GM12878 (cell line): ENCODE measurements at places on chromosomes 5 and 9.

GRCh38 chr9:125356032-125356431 is 94.4 kb downstream of the GAPVD1 start:
- DNase-seq = no peak

DNA sequence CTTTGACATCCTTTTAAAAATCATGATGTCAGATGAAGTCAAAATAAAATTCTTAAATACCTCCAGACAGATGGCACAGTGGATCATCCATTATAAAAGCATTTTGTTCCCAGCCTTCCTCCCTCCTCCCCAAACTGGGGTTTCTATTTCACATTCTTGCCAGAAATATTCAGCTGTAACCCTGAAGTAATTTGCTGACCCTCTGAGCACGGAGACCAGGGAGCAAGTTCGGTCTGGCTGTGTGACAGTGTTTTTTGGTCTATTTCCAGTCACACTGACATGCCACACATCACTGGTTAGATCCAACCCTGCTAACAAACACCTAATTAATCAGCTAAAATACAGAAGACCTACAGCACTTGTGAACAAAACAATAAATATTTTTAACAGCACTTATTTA is 126.2 kb upstream of the DMRT1 start:
- no peak for DNase-seq

GRCh38 chr5:97986069-97986468 is 787.4 kb upstream of the RGMB start:
- DNase-seq = no peak

DNA sequence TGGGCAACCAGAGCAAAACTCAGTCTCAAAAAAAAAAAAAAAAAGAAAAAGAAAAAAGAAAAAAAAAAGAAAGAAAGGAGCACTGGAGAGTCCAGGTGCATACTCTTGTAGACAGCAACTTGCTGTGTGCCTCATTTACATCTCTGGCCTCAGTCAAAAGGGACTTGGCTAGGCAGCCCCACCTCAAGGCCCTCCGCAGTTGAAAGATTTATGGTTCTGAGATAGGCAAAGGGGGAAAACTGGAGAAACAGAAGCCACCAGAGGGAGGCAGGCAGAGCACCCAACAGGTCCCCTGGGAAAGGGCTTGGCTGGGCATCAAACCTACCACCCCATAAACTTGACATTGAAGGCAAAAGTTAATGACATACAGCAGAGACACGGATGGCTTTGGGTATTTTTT is 6.1 kb downstream of the ORM2 start:
- DNase-seq = no peak

- DNase-seq = no peak
Measured at GRCh38 chr9:71747576-71747975, 20.7 kb downstream of the CEMIP2 start.

DNA sequence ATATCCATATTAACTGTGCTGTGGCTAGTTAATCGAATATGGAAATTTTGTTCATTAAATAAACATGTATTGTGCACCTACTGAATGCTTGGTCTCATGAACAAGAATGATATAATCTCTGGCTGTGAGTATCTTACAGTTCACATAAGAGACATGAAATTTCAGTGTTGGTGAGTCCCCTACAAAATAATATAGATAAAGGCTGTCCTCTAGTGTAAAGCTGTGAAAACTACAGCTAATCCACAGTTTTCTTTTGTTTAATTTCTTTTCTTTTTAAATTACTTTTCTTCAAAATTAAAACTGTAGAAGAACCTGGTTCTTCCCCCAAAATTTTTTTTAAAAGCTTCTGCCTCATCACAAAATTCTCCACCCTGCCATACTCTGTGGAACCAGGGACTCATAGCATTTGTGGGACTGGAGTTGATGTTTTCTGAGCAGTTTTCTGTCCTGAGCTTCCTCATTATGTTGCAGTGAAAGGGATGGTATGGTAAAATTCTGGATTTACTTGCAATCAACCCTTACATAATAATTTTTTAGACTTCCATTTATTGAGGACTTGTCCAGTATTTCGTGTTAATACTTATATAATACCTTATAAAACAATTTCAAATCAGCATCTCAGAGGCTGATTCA is 135.0 kb downstream of the STK32A start:
- DNase-seq = no peak

- DNase-seq = no peak
Measured at GRCh38 chr9:135018306-135018915, 69.1 kb upstream of the OLFM1 start.

GRCh38 chr5:31433229-31433628 is 98.7 kb downstream of the DROSHA start:
- DNase-seq = no peak

- DNase-seq = no peak
Measured at GRCh38 chr9:78144663-78145377, 91.1 kb upstream of the CEP78 start.

GRCh38 chr5:133034064-133034463 is 7.7 kb upstream of the ZCCHC10 start:
- no peak for DNase-seq

DNA sequence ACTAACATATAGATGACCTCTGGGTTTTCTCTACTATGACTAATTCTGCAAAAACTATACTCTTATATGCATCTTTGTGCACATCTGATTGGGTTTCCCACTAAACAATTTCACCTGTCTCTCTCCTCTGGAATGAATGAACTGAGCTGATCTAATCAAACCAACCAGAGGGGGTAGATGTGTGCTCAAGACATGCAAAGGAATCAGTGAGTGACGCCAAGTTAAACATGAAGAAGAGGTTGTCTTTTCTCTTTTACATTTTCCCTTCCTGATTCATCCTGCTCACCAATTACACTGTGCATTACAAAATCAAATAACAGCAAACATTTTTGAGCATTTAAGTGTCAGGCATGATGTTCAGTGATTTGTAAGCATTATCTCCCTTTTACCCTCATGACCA is 29.6 kb upstream of the GRXCR2 start:
- no peak for DNase-seq

DNA sequence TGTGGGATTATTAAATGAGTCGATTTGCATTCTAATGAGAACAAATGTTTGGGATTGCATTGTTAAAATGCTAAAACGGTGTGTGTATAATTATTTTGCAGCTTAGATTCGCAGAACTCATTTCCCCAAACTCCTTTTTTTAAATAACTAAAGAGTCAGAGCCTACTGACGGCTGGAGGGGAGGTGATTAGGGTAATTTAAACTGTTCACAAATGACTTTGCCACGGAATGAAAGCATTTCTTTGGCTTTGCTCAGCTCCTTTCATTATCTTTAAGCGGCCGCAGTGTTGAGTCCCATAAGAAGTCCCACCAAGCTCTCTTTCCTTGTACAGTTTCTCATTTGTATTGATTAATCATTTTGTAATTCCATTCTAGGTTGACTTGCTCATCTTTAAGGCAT is 1632.8 kb downstream of the MAT2B start:
- no peak for DNase-seq

GRCh38 chr9:116262448-116262847 is 108.9 kb downstream of the PAPPA start:
- no peak for DNase-seq

DNA sequence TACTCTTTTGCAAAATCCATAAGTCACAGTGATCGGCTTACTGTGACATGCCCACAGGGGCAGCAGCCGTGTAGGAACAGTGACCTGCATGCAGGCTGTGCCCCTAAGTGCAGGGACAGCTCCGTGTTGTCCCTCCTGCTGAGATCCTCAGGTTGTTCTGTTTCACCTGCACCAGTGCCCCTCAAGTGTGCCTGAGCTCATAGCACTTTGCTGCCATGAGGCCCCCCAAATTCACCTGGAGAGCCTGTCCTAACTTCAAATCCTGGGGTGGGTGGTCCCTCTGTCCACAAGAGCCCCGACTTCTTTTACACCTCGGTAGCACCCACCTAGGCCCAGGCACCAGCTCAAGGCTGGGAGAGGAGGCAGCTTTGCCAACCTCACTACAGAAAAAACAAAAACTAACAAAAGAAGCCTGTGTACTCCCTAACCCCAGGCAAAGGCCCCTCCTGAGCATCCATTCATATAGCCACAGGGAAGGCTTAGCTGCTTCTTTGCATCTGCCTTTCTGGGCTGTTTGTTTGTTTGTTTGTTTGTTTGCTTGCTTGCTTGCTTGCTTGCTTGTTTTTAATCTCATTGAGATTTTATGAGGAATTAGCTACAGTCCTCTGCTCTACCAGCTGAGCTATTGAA is 214.5 kb downstream of the AUH start:
- DNase-seq = no peak

- no peak for DNase-seq
Measured at GRCh38 chr5:35220967-35221366, 9.3 kb downstream of the PRLR start.

DNA sequence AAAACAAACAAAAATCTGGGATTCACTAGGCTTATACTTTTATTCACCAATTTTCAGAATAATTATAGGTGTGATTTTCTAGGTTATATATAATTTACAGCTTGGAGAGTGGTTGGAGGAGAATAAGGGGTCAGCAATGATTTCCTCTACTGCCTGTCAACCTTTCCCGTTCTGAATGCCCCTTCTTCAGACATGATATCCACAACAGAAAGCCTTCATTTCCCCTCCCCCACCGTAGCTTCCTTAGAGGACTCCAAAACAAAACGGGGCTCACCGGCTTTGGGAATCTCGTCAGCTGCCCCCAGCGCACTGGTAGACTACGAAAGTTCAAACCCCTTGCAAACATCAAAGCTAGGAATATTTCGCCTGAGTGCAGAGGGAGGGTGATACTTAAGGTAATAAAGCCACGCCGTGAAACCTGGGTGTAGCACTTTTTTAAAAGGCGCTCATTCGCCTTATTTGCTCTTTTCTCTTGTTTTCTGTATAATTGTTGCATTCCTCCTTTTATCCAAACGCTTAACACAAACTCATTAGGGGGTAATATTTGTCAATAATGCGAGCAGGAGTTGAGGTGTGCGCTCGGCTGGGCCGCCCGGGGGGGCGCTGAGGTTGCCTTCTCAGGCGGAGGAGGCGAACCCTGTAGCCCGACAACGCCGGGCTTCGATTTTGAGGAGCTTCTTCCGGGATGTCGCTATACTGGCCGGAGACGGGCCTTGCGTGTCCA is 2.4 kb downstream of the OTP start:
- no peak for DNase-seq

- no peak for DNase-seq
Measured at GRCh38 chr9:20403346-20403745, 219.0 kb downstream of the MLLT3 start.

GRCh38 chr9:3261484-3261883 is 264.3 kb downstream of the RFX3 start:
- DNase-seq = no peak
